ENCODE measurements at places on chromosomes 5 and 9.

GRCh38 chr9:91734371-91734981, 215.6 kb downstream of the ROR2 start:
- DNase-seq = peak; percentile 58

GRCh38 chr9:130301483-130302286, 36.1 kb downstream of the HMCN2 start:
- DNase-seq = no peak

- no peak for DNase-seq
These were observed 68.4 kb downstream of the ANXA1 start for GRCh38 chr9:73219985-73220626.

GRCh38 chr5:178486239-178486641, 104.0 kb downstream of the COL23A1 start:
- no peak for DNase-seq

DNA sequence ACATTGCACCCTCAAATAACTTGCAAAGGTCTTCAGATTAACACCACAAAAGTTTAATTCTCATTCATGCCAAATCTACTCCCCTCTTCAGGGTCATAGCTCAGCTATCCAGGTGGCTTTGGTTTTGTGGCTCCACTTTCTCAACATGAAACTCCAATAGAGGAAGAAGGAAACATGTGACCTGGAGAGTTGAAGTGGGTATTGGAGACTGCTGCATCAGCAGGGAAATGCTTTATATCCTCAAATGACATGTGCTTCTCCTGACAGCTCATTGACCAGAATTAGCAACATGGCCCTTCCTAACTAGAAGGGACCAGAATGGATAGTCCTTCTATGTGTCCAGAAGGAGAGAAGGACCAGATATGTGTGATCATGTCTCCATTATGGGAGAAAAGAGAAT, 73.6 kb downstream of the TLR4 start:
- DNase-seq = no peak

- no peak for DNase-seq
These were observed 947.3 kb upstream of the COX7C start for GRCh38 chr5:85670417-85670816.

DNA sequence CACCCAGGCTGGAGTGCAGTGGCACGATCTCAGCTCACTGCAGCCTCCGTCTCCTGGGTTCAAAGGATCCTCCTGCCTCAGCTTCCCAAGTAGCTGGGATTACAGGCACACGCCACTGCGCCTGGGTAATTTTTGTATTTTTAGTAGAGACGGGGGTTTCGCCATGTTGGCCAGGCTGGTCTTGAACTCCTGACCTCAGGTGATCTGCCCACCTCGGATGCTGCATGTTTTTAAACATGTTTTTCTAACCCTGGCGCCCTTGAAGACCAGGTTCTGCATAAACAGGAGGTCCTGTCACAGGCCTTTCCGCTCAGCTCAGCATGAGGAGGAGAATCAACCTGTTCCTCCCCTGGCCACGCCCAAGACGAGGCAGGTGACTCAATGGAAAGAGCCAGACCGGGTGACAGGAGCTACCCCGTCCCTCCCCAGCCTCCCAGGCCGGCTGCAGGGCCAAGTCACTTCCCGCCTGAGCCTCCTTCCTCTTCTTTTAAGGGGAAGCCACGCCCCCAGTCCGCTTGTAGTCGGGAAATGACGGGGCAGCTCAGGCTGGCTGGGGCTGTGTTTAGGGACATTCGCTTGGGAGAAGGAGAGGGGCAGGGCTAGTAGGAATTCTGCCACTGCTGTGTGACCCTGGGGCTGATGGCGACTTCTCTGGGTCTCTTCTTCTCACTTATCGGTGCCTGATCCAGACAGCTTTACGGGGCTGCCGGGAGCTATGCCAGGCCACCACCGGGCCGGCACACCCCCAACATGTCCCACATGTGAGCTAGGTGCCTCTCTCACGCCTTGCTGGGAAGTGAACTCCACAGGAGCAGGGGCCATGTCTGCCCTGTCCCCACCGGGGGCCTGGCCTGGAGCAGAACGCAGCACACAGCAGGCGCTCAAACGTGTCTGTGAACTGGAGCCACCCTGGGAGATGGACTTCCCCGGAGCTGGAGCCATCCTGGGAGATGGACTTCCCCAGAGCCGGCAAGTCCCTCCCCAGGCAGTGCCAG, 6.1 kb downstream of the NOTCH1 start:
- peak; percentile 97 for DNase-seq

GRCh38 chr9:105656131-105656921, 5.9 kb upstream of the TAL2 start:
- DNase-seq = peak; percentile 21

DNA sequence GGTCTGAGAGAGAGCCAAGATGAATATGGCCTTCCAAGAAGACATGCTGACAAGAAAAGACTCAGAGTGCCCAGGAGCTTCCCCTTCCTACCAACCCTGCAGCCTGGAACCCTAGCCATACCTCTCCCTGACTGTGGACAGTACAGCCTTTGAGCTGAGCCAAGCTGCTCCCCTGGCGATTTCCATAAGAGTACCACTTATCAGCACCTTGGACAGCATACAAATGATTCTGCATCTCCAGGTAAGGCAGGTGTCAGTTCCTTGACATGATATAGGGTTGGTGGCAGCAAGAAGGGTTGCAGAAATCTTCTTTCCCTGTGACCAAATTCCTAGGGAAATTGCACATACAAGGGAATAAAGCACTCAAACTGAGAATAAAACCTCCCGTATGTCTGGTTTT, 58.3 kb downstream of the MFAP3 start:
- no peak for DNase-seq

DNA sequence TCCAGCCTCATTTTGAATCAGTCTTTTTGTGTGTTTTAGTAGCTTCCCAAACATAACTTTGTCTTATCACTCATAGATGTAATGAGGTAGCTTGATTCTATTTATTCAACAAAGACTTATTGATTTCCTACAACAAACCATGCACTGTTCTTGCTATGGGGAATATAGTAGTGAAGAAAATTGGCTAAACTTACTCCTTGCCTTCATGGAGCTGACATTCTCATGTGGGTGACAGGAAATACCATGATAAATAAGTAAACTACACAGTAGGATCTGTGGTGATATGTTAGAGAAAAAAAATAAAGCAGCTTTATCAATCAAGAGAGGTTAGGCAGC, 255.7 kb upstream of the TNC start:
- no peak for DNase-seq

DNA sequence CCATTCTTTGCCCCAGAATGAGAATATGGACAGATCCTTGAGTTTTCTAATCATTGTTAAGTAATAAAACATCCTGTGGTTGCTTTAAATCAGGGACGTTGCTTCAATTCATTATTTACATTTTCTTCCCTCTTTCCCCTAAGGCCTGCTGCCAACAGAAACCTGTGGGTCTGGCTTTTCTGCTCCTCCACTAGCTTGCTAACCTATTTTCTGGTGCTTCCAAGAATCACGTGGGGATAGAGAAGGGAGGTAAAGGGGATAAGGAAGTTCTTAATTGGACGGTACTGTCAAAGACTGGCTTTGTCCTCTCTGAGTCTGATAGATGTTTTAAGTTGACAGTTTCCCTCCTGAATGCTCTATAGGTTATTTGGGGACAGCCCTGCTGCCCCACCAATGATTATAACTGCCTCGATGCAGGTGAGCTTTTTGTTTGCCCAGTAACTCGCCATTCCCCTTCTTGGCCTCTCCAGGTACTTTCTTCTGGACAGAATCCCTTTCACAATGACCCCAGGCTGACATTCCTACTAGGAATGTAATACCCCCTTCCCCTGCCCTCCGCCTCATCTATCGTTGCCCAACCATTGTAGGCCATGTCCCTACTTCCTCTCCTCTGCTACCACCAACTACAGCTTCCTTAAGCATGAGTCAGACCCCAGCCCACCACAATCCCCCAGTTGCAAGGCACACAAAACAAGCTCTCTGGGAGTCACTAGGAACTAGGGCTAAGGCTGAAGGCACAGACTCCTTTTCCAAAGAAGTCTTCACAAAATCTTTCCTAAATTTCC, 19.9 kb upstream of the CPEB4 start:
- no peak for DNase-seq
